ENCODE measurements at places on chromosomes 4 and X.

DNA sequence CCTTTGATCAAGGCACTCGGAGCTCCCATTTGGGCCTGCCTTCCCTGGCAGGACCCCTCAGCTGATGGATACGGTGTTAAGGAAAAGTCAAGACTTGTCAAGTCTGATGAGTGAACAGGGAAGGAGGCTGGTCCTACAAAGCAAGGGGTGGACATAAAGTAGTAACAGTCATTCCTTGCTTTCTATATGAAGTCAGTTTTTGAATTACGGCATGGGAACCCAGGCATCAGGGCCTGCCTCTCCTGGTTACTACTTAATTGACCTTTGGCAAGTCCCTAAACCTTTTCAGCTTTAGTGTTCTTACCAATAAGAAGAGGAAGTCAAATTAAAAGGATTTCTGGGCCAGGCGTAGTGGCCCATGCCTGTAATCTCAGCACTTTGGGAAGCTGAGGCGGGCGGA lies 7.0 kb downstream of the CHST7 start:
- no peak for DNase-seq

- DNase-seq, result no peak
Measured at GRCh38 chr4:38210396-38211114, 250.4 kb downstream of the PTTG2 start.

GRCh38 chrX:128458888-128459287 lies 406.7 kb upstream of the ACTRT1 start:
- DNase-seq, result no peak

GRCh38 chr4:5266991-5267390 lies 215.7 kb downstream of the STK32B start:
- no peak for DNase-seq

DNA sequence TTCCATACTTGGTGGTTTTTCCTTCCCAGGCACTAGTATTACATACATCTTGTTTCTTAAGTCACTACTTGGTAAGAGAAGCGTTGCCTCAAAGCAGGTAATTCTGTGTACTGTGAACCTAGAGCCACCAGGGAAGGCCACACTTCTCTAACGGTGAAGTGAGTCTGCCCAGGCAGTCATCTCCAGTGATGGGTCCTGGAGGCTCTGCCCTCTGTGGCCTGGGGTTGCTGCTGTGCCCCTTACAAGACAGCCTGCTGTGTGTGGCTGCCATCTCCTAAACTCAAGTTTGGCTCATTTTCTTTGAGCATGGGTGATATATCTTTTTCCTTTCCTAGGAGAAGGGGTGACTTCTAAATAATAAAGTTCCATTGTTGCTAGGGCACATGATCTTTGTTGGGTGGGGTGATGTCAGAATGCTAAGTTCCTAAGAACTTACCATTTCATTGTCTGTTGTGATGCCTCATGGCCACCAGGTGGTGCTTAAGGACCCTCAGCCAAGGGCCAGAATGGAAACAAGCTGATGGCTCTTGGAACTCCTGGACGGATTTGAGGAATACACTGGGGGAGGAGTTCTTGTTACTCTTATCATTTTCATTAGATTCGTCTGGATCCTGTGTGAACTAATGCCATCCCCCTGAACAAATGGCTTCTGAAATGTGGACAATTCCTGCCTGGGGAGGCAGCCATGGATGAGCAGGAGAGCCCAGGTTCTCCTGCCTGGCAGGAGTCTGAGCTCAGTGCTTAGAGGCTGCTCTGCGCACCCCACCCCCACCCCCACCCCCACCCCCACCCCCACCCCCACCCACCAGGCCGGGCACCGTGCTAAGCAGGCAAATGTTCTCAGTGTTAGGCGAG lies 41.1 kb upstream of the WDR1 start:
- peak; percentile 51 for DNase-seq

- DNase-seq, result peak; percentile 94
Measured at GRCh38 chrX:39730662-39731329, 367.0 kb downstream of the BCOR start.

GRCh38 chr4:83110970-83111750 lies 3.4 kb downstream of the PLAC8 start:
- DNase-seq, result no peak

GRCh38 chr4:8422327-8422726 lies 18.2 kb downstream of the ACOX3 start:
- DNase-seq, result no peak

- DNase-seq, result no peak
Measured at GRCh38 chrX:63737131-63737921, 47.7 kb downstream of the ARHGEF9 start.

GRCh38 chr4:7699825-7700224 lies 239.8 kb downstream of the AFAP1 start:
- no peak for DNase-seq

GRCh38 chr4:10694828-10695209 lies 10.3 kb upstream of the CLNK start:
- DNase-seq, result no peak

- no peak for DNase-seq
Measured at GRCh38 chrX:68416592-68416991, 16.7 kb downstream of the OPHN1 start.

- no peak for DNase-seq
Measured at GRCh38 chr4:125784741-125785140, 470.0 kb downstream of the FAT4 start.

DNA sequence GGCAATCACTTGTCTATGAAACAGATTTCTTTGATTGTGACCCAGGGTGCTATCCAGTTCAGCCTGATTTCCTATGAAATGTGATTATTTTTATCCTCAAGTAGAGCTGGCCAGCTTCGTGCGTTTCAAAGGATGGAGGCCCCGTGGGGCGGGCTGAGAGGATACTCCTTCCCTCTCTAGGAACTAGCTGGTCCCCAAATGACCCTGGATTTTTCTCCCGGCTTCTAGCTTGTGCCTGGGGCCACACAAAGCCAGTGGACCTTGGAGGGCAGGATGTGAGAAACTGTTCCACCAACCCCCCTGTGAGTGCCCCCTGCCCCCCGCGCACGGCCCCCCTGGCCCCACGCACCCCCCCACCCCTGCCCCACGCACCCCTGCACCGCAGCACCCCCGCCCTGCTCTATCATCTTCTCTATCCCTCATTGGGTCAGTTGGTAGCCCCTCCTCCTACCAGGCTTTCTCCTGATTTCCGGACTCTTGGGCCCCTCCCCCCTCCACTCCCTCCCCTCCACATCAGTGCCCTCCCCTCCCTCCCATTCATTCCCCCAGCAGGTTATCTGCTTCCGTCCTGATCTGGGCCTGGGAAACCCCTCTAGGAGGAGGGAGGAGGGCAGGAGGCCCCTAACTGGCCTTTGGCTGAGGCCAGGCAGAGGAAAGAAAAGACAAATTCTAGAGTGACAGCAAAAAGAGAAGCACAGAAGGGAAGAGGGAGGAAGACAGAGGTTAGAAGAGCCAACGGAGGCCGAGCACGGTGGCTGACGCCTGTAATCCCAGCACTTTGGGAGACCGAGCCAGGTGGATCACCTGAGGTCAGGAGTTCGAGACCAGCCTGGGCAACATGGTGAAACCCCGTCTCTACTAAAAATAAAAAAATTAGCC lies 3.3 kb downstream of the XPNPEP2 start:
- no peak for DNase-seq

All from posterior cingulate gyrus (tissue), 11 donors.